CD4-positive, alpha-beta T cell treated with Interferon gamma for 1 hour (primary cell): ENCODE measurements at places on chromosomes 12 and 14.

DNA sequence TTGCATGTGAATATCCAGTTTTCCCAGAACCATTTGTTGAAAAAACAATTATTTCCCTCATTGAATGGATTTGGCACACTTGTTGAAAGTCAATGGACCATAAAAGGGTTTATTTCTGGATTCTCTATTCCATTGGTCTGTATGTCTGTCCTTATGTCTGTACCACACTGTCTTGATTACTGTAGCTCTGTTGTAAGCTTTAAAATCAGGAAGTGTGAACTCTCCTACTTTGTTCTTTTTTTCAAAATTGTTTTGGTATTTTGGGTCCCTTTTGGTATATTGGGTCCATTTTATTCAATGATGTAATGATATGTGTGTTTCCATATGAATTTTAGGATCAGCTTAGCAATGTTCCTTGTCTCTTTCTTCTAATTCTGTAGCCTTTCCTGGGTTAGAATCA is 64.8 kb downstream of the PPP2R5C start:
- no peak for DNase-seq

GRCh38 chr12:83826112-83826511 is 1086.5 kb downstream of the SLC6A15 start:
- no peak for DNase-seq

GRCh38 chr12:111174251-111174960 is 194.5 kb downstream of the PHETA1 start:
- DNase-seq, result no peak

DNA sequence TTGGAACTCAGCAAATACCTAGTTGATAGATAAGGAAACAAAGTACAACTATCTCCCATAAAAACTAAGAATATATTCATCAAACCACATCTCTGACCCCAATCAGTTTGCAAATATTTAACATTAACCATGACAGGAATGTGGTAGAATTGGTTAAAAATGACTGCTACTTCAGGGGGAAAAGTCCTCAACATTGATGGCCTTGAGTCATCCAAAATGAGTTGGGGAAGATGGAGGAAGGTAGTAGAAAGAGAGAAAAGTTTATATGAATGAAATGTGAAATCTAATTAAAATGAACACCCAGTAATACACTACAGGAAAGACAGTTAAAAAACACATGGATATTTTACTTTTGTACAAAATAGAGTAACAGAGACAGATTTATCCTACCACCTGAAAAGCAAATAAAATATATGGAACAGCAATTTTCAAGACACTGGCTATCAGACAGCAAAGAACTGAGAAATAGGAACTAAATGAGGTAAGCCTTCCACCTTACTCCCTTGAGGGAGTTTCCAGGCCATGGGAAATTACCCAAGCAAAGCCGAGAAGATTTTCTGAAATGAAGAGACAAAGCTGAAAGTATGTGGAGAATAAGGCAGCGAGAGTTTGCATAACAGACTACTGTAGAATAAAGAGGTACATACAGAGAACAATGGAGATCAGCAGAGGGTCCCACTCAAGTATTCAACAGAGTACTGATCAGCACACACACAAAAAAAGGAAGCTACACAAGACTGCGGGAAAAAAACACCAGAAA is 49.6 kb downstream of the TC2N start:
- DNase-seq, result no peak

DNA sequence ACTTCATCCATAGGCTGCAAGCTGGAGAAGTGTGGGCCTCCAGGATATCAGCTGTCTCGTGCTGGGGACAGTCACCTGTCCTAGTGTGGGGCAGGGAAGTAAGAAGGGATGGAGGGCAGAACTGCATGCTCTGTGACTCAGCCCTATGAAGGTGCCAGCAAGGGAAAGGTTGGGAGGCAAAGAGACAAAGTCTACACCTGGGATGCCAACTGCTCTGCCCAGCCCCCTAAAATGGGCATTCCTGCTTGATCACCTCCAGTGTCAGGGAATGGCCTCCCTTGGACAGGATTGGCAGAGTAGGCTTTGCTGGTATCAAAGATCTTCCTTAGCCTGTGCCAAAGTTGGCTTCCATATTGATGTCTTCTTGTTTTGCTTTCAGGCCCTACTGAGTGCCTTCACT is 335.0 kb downstream of the BCL11B start:
- DNase-seq, result no peak
